ENCODE measurements at places on chromosomes 12 and 14.
A peak's percentile ranks its signal among the peaks of the same experiment; 100 is the strongest.

DNA sequence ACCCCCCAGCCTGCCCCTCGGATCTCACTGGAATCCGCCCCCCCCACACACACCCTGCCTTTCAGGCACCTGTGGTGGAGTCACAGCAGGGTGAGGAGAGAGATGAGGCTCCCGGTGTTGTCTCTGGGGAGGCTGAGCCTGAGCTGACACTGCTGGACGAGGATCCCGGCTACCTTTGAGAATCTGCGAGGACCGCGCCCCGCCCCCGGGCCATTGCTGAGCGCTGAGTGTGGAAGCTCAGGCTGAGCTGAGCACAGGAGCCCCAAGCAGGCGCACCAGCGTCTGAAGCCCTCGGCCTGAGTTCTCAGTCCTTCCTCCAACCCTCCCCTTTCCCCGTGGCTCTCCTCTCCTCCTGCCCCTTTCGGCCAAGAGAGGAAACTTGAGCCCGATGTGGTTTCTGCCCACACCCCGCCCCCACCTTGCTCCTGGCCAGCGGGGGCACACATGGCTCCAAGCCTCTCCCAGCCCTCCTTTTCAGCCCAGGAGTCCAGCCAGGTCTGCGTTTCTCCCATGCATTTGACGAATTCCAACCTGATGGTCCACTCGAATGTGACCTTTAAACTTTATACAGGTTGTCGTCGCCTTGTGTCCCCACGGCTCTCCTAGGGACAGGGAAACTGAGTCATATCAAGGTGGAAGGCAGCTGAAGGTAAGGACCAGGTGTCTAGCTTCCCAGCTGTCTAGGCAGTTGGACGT is at the start of gene NFE2:
Gene NFE2 (minus strand): TSS at position 284 of the 696 bp plus-strand sequence. CDS start 5,767 bp downstream, outside the sequence.
- peak; percentile 2 for DNase-seq

GRCh38 chr12:54337854-54338650 is 13.1 kb downstream of the COPZ1 start:
- no peak for DNase-seq

DNA sequence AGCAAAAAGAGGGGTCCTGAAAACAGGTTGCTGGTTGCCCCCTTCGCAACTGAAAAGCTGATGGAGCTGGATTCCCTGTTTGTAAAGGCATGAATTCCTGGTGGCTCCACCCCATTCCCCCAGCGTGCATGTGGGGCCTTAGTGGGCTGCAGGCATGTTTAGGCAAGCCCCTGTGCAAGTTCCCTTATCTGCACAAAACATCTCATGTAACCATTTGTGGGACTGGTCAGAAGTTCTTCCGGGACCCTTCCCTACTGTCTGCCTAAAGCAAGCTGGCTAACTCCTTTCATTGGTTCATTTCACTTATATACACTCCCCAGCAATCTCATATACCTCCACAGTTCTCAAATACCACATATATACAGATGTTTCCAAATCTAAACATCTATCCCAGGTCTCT is 24.0 kb upstream of the HIGD1C start:
- DNase-seq: no peak

- DNase-seq: no peak
These were observed 108.5 kb upstream of the C14orf180 start for GRCh38 chr14:104471114-104471513.

DNA sequence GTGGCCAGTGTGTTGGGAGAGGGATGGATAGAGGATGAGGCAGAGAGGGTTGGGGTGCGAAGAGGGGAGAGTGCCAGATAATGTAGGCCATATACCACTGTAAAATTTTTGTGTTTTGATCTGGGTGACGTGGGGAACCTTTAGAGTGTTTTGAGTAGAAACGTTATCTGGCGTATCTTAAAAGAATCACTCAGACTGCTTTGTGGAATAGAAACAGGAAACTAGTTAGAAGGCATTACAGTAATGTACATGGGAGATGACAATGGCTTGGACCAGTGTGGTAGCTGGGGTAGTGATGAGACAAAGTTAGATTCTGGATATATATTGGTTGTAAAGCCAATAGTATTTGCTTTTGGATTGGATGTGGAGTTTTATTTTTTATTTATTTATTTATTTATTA is 20.6 kb downstream of the ATF1 start:
- no peak for DNase-seq

DNA sequence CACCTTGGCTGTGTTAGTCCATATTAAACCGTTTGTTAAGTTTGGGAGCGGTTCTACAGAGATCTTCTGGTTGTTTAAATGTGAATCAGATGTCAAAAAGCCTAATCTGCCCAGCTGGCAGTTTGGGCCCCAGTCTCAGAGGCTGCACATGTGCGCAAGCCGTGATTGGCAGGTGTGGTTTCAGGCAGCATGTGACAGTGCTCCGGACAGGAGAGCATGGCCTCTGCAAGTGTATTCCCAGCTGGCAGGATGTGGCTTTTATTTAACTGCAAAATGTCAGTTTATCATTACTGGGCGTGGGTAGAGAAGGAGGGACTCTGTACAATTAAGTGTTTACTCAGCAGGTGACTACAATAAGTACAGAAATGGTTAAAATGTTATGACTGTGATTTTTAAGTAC is 77.5 kb downstream of the PELI2 start:
- DNase-seq: peak; percentile 88

GRCh38 chr14:97177016-97177415 is 379.8 kb downstream of the VRK1 start:
- no peak for DNase-seq

- DNase-seq: no peak
These were observed 301.9 kb downstream of the CCER1 start for GRCh38 chr12:90653040-90653439.

GRCh38 chr14:65310568-65310967 is 102.0 kb upstream of the FUT8 start:
- no peak for DNase-seq

DNA sequence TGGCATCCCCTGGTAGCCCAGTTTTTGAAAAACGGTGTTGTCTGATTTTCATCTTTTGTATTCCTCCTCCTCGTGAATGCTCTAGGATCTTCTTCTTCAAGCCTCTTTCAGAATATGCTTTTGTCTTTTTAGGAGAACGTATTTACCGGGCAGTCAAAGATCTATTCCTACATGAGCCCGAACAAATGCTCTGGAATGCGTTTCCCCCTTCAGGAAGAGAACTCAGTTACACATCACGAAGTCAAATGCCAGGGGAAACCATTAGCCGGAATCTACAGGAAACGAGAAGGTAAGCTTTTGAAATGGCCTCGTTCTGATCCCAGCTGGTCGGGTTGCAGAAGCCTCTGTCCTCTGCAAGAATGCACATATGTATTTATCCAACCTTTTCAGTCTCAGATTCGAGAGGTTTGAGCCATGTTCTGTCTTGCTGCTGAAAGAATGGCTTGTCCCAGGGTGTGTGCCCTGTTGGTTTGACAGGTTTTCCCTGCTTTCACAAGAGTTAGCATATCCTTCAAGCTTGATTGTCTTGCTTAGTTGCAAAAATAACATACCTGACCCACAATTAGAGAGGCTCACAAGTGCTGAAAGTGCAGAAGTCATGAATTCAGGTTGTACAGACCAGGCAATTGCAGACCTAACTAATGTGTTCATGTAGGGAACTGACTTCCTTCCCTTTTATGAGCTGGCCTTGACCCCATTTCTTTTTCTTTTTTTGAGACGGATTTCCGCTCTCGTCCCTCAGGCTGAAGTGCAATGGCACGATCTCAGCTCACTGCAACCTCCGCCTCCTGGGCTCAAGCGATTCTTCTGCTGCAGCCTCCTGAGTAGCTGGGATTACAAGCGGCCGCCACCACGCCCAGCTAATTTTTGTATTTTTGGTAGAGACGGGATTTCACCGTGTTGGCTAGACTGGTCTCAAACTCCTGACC is 6.8 kb downstream of the KMT5A start:
- no peak for DNase-seq

- DNase-seq: no peak
These were observed 24.0 kb downstream of the RNF34 start for GRCh38 chr12:121423682-121424623.

DNA sequence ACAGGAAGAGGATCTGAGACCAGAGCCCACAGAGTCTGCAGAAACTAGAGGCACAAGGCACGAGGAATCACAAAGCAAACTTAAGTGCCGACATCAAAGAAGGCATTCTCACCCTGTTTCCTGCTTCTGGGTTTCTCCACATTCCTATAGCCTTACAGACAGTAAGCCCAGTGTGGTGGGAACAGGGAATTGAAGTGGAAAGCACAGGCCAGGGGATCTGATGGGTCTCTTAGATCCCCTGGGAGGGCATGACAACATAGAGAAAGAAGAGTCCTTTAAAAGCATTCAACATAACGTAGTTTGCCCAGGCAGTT is 75.6 kb upstream of the FRMD6 start:
- no peak for DNase-seq

- no peak for DNase-seq
These were observed 9.7 kb downstream of the PIK3C2G start for GRCh38 chr12:18270958-18271460.

DNA sequence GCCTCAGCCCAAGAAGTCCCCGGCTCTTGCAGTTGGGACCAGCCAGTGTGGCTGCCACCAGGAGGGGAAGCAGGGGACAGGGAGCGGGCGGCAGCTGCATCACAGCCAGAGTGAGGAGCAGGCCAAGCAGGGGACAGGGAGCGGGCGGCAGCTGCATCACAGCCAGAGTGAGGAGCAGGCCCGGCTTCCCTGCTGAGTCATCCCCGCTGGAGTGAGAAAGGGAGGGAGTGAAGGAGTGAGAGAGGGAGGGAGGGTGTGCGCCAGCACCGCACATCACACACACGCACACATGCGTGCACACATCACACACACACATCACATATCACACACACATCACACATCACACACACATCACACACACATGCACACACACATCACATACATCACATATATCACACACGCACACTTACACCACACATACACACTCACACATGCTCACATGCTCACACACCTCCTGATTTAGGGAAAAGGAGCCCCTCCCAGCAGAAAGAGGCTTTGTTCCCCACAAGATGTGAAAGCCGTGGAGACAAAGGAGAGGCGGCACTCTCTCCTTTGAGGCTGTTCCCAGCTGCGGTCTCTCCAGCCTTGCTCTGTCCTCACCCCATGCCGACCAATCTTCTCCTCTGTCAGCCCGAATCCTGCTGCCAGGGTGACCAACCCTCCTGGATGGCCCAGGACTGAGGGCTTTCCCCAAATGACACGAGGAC is 16.7 kb upstream of the ZDHHC22 start:
- DNase-seq: peak; percentile 70

GRCh38 chr14:31936115-31936514 is 141.0 kb upstream of the ARHGAP5 start:
- DNase-seq: no peak

- DNase-seq: no peak
These were observed 30.9 kb downstream of the CDKN1B start for GRCh38 chr12:12748044-12748443.

Measured in SHP77 treated with DMSO at 0.1 percent for 48 hours (cell line).